ENCODE measurements at places on chromosomes 4 and X. TPM values are rescaled to one million over a fixed set of nuclear protein-coding genes. Genes with fewer than 3 reads are reported as not detected.

The KLHL4 gene
- total RNA-seq: 0.16 TPM

The FOXP3 gene
- total RNA-seq: not detected

The KIAA1210 gene
- total RNA-seq: not detected

The CENPE gene
- 3.5 TPM for total RNA-seq

DNA sequence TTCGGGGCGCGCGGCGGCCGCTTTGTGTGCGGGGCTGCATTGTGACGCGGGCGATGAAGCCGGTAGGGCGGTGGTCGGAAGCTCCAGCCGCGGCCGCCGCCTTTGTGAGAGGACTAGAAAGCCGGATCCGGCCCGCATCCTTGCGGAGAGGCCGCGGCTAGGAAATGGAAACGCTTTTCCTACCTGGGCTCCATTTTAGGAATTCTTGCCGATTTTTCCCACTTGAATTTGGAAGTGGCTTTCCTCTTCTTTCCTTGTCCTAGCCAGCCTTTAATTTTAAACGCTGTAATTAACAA, 708 bp downstream of the TMSB4X start:
- no peak for DNase-seq

DNA sequence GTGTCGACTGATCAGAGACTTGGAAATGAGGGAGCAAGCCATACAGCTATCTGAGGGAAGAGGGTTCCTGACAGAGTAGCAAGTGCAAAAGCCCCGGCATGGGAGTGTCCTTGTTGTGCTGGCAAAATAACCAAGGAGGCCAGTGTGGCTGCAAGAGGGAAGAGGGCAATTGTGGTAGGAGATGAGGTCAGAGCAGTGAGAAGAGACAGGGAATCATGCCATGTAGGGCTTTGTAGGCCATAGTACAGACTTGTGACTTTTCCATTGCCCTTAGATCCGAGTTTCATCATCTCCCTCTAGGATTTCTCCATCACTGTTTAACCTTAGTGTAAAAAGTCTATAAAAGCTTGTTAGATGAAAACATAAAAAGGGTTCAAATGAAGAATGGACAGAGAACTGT, 76.2 kb downstream of the DOCK11 start:
- DNase-seq: no peak

DNA sequence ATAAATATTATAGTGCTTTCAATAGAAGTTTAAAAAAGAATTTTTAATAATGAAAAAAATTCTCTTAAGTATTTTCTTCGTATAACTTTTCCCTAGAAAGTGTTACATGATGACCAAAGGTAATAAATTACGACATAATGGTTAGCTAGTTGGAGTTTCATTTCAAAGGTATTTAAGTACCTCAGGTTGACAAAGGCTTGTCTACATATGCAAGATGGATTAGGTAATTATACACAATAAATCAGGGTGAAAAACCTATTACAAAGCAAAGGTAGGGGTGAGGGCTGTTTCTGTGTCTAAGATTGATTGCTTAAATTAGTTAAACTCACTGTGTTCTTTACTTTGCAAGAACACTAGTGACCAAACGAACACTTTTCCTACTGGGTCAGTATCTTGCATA, 508.5 kb upstream of the FAT1 start:
- DNase-seq: no peak

DNA sequence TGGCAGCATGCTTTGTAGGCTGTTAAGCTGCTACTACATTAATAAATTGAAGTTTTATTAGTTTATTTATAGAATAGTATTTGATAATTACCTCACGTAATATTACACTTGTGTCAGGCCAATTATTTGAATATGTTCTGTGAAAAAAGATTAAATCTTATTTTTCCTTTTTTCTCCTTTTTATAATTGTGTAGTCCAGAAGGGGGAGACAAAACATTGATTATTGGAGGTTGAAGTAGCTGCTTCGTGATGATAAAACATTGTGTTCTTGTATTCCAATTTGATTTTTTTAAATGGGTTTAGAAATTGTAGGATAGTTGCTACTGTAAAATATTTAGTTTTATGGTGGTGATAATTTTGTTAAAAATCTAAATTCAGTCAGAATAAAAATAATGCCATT, 85.7 kb downstream of the DIAPH2 start:
- no peak for DNase-seq

DNA sequence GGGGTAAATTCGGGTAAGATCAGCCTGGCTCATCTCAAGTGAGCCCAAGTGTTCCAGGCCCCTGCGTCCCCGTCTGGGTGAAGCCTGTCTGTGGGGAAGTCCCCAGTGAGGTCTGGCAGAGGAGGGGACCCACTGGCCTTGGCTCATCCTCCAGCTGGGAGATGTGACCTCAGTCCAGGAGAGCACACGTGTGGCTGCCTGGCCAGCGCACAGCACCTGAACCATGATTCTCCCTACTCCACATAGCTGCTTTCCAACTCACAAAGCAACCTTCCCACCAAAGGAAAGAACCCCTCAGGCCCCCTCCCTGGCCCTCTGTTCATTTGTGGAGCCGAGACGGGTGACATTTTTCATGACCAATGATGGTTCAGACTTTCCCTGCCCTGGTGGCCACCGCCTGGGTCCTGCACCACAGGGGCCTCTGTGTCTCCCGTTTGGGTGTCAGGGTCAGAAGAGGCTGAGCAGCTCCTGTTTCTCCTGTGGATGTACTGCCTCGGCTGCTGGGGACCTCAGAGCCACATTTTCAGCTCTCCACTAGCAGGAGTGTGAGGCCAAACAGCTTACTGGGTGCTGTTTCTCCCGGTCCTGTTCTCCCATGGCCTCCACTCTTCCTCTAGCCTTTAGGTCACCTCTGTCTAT, 111.4 kb downstream of the CPZ start:
- no peak for DNase-seq

- no peak for DNase-seq
Observed at GRCh38 chrX:134933911-134934310, 56.9 kb upstream of the SMIM10 start.

- DNase-seq: no peak
Observed at GRCh38 chr4:119059221-119059620, 76.4 kb upstream of the MYOZ2 start.
